Fibroblast of the aortic adventitia (primary cell): ENCODE measurements at places on chromosomes 16 and 17. TPM values are rescaled to one million over a fixed set of nuclear protein-coding genes. Genes with fewer than 3 reads are reported as not detected.

DNA sequence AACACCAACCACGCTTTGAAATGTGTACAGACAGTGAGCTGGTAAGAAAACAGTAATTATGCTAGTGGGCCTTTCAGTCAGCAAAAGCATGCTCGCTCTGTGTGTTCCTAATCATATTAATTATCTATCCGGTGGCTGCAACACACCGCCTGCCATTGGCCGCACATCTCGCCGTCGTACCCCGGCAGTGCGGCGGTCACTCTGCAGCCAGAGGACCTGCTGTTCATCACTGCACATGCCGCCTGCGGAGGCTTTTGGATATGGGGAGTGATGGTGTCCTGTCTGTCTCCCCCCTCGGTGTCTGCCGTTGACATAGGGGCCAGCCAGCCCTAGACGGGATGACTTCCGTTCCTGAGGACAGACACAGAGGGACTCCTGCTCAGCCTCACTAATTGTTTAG is 68.5 kb downstream of the RPA1 start:
- no peak for DNase-seq

- DNase-seq: no peak
Observed at GRCh38 chr17:64020056-64020766, at the start of gene ICAM2. ICAM2 (minus strand) TSS chr17:64020633; CDS start chr17:64006691, 13,942 bp downstream.

DNA sequence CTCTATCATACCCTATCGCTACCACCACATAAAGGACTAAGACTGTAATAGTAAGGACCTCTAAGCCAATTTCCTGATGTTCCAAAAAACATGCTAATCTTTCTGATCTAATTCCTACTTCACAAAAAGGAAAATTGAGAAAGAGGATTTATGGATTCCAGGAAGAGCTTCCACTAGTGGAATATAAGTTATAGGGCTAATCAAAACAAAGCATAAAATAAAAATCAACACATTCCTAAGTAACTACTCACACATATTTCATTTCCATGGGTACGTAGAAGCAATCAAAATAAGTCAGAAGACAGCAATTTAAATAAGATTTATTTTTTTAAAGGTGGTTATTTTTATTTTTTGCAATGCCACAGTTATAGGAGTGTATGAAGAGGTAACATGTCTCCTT is 12.4 kb downstream of the CCDC43 start:
- peak; percentile 23 for DNase-seq

- no peak for DNase-seq
Observed at GRCh38 chr17:41796121-41796895, 9.8 kb upstream of the JUP start.

DNA sequence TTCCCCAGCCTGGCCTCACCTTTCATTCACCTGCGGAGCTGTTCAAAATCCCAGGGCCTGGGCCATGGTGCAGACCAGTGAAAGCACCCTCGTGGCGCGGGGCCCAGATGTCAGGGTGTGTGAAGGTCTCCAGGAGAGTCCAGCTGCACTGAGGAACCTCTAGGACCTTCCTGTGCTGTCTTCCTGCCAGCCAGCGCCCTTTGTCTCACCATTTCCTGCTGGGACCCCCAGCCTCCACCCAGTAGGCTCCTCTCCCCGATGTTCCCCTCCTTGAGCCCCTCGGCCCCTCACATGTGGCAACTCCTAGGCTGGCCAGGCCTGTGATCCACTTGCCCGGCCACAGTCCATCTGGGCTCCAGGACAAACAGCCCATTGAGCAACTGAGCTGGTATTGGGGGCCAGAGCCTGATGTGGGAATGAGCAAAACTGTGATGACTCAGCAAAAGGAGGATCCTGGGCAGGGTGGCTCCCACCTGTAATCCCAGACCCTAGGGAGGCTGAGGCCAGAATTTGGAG is 677 bp downstream of the SULT1A2 start:
- peak; percentile 7 for DNase-seq

GRCh38 chr16:67423611-67424260 is 7.2 kb upstream of the HSD11B2 start:
- no peak for DNase-seq

DNA sequence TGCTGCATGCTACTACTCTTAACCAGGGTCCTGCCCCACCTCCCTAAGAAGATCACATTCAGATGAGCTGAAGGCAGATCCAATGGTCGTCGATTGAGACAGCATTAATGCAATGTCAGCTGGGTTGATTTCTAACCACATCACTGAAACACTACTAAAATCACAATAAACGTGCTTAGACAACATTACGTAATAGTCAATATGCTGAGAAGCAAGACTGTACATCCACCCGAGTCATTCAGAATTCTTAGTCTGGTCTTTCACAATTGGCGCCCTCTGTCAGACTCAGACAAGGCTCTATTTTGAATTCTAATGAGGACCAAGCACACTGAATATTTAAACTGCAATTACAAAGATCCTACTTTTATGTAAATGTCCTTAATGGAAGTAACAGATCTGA is 205.2 kb downstream of the STX8 start:
- peak; percentile 57 for DNase-seq

- DNase-seq: no peak
Observed at GRCh38 chr17:67171560-67171959, 73.4 kb downstream of the HELZ start.

DNA sequence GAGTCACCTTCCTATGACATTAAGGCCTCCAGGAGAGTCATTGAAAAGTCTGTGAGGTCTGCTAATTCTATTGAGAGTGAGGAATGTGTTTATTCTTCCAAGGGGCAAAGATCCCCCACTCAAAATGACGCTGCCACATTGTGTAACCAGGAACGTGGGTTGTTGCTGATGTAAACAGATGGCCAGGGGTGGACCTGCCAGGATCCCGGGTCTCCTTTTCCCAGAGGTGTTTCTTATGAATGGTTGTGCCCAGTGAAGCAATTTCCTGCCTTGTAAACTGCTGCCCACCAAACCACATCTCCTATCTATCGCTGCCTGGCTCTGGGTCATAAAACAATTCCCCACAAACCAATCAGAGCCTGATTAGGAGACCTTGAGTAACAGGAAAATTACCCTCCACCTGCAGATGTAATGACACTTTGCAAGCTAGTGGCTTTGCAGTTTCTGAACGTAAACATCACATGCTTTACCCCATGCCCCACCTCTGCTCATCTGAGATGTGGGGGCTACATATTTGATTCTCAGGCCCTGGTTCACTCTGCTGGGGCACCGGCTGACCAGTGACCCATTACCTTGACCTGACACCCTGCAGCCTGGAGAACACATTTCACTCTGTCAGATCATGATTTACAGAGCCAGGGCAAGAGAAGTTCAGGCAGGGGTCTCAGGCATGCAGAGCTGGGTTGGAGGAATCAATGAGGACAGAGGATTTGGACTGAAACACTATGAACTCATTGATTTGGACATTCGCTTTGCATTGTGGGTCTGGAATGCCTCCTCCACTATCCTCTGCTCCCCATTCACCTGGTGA is 33.1 kb upstream of the DDX52 start:
- DNase-seq: no peak

DNA sequence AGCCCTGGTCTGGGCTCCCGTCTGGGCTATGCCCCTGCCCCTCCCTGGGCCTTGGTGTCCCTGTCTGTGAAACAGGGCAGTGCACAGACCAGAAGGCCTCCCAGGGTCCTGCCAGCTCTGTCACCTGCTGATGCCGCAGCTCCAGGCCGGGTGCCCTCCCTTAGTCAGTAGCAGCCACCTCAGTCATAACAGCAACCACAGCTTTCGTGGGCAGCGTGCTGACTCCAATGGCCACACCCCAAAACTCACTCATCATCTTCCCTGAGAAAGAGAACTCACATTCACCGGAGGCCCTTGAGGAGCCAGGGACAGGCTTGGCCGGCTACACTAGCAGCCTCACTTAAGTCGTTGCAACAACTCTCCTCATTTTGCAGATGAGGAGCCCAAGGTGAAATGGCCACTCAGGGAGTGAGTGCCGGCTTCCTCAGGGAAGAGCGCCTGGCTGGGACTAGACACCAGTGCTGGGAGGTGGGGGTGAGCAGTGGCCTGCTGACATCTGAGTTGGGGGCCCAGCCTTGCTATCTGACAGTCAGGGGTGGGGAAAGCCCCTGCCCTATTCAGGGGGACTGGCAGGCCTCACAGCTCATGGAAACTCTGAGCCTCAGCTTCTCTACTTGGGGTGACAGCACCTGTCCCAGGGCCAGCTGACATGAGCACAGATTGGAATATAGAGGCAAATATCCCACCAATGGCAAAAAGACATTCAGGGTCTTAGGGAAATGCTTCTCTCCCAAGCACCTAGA is 22.6 kb downstream of the SLC5A10 start:
- DNase-seq: no peak

DNA sequence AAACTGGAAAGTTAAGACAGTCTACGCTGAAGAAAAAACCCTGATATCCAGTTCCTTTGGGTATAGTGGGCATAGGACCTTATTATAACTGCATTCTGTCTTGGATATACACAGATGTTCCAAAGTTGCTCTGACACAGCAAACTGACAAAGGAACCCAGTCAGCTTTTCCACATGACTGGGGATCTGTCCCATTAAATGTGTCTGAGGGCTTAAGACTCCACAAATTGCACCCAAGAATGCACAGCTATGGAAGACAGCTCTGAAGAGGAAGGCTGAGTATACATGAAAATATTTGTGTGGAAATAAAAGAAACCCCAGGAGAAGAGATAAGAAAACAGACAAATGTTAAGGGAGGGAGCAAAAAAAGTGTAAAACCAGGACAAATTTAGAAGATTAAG is 114.1 kb downstream of the SPAG9 start:
- DNase-seq: peak; percentile 50

GRCh38 chr17:38463451-38463858 is 35.2 kb downstream of the ARHGAP23 start:
- DNase-seq: no peak

DNA sequence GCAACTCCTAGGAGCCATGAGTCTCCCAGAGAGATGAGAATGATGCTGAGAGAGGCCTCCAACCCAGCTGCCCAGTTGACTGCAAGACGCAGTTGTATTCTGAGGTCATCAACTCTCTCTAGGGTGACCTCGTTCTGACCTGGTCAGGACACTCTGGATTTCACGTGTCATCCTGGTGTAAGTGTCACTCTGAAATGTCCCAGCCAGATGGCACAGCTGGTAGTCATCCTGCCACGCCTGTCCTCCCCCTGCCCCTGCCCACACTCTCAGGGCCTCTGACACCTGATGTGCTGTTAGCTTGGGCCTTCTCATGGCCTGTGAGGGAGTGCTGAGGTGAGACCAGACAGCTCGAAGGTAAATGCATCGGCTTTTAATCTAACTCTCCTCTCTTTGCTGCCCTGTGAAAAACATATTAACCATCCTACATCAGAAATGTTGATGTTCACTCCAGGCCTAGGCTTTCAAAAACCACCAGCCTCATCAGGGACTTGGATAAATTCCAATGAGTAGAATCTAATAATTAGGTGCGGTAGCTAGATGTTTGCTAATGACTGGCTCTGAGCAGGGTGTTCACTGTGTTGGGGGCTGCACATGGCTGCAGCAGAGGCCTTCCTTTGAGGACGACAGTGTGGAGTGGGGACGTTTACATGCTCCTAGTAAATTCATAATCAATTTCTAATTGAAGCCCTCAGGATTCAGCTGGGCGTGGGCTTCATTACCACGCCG is 13.8 kb downstream of the MLYCD start:
- DNase-seq: no peak

DNA sequence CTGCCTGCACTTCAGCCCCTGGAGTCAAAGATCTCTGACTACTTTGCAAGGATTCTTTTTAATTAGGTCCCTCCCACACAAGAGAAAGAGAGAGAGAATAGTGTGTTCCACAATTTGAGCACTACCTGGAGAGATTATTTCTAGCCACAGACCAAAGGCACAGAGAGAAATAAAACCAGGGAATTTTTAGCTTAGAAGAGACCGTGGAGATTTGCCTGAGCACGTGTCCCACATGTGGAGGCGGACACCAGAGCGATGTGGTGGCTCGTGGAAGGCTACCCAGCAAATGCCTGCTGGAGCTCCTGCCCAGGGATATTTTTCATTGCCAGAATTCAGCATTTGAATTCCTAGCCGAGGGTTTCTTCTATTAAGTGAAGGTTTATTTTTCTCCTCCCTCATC is 50.6 kb downstream of the MGAT5B start:
- DNase-seq: no peak

- DNase-seq: peak; percentile 85
Observed at GRCh38 chr16:73126525-73126853, 78.6 kb upstream of the ZFHX3 start.

GRCh38 chr17:73404246-73404645 is 92.4 kb upstream of the CDC42EP4 start:
- DNase-seq: no peak

GRCh38 chr16:67542464-67542863 is 13.8 kb downstream of the RIPOR1 start:
- DNase-seq: peak; percentile 66

GRCh38 chr16:86205521-86206245 is 304.6 kb upstream of the FOXF1 start:
- DNase-seq: no peak

GRCh38 chr17:82151106-82151957 is 53.3 kb upstream of the FASN start:
- no peak for DNase-seq

DNA sequence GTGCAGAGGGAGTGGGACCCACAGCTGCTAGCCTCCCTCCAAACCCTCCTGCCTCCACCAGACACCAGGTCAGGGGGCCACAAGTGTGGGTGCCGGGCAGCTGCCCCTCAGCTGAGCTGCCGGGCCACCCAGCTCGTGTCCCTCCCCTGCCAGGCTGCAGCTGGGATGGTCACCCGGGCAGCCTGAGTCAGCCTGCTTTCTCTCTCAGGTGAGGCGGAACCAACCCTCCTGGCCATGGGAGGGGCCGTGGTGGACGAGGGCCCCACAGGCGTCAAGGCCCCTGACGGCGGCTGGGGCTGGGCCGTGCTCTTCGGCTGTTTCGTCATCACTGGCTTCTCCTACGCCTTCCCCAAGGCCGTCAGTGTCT is 6.9 kb downstream of the SLC16A3 start:
- DNase-seq: no peak

GRCh38 chr17:7459961-7460545 is 15.2 kb downstream of the CHRNB1 start:
- peak; percentile 24 for DNase-seq

DNA sequence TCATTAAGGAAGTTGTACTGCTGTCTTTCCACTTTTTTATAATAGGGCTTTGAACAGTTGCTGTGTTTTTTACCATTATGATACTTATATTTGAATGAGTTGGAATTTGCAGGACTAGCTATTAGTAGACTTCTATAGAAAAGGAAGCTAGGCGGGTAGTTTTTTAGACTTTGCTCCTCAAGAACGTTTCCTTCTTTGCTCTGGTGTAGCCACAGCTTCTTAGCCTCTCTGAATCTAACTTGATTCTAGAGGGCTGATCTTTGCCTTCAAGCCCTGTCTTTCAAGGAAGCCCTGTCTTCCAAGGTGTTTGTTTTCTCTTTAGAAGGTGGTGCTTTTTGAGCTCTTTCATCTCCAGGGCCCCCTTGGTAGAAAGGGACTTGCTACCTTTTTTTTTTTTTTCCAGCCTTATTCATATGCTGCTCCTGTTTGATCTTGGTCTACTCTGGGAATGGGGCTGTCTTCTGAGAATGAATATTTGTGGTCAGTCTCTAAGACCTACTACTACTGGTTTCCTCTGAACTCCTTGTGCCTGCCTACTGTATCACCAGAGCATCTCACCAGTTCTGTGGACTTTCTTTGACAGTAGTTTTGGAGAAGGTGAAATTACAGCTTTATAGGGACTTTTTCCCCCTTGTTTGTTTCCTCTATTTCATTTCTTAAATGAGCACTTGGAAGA is 52.3 kb upstream of the RASL10B start:
- no peak for DNase-seq

The ABCA8 gene
- 93.5 and 231 TPM in 2 replicates for total RNA-seq

The WNK4 gene
- 0.45 and 3.5 TPM in 2 replicates for total RNA-seq

The CRHR1 gene
- not detected in 2 replicates for total RNA-seq

The TMEM92 gene
- 0.09 TPM in 1 of 2 replicates, not detected in the other for total RNA-seq

The MYL4 gene
- not detected in 2 replicates for total RNA-seq

The RHBDF1 gene
- 39.4 and 66.8 TPM in 2 replicates for total RNA-seq

The TMC8 gene
- not detected in 2 replicates for total RNA-seq

The SCNN1B gene
- not detected in 2 replicates for total RNA-seq

The ZNF205 gene
- total RNA-seq: 12.3 and 14.7 TPM in 2 replicates

The TBC1D3C gene
- not detected in 2 replicates for total RNA-seq

The KRTAP1-1 gene
- not detected in 2 replicates for total RNA-seq
